ENCODE measurements at places on chromosomes 12 and 14.

DNA sequence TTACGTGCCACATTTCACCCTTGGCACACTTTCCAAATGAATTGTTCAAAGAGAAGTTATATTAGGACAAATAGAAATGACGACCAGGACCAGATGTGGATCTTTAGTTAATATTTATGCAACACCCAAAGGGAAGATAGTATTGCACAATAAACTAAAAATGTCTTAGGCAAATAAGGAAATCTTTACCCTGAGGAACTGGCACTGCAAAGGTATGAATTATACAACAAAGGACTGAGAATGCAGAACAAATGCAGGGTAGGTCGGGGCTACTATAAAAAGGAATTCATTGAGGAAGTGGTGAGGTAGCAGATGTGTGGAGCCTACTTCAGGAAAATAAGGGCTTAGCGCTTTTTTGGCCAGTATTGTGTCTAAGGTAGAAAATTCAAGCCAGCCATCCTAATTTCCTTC, 3.9 kb upstream of the TMTC2 start:
- no peaks in the 10 kb centered on the region for H3K36me3 ChIP-seq
- H3K27ac ChIP-seq = no peak overlapping the region
- no peak overlapping the region for H3K4me3 ChIP-seq
- no peak for DNase-seq
- H3K27me3 ChIP-seq = no peaks in the 10 kb centered on the region
- peaks cover 5% of the 10 kb centered on the region for H3K4me1 ChIP-seq

DNA sequence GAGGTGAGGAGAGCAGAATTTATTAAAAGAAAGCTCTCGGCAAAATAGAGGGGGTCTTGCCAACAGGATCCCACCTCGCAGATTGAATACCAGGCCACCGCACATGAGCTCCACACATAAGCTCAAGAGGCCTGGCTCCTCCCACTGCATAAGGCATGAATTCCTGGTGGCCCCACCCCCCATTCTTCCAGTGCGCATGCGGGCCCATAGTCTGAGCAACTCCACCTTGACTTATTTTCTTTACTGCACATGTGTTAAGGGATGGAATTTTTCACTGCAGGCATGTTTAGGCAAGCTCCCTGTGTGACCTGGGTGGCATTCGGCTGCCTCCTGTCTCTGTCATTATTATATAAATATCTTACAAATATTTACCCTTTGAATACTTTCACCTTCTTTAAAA, 412.5 kb downstream of the RMST start:
- no peaks in the 10 kb centered on the region for H3K27me3 ChIP-seq
- H3K36me3 ChIP-seq = no peaks in the 10 kb centered on the region
- DNase-seq = no peak
- H3K4me1 ChIP-seq = no peaks in the 10 kb centered on the region
- H3K27ac ChIP-seq = no peak overlapping the region

DNA sequence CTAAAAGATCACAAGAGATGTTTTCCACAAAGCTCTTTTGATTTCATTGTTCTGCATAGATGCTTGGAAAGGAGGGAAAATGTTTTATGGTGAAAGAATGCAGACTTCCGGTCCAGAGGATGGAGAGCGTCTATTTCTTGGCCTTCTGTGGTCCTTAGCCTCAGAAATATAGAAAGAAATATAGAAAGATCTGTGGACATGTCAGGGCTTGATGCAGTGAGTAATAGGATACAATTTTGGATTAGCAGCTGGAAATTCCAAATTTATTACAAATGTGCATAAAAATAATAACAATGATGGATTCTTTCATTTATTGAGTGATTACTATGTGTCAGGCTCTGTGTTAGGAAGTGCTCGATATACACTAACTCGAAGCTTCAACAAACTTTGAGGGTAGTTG, 20.2 kb downstream of the AKAP6 start:
- no peaks in the 10 kb centered on the region for H3K4me1 ChIP-seq
- no peak for DNase-seq
- no peak overlapping the region for H3K27ac ChIP-seq

DNA sequence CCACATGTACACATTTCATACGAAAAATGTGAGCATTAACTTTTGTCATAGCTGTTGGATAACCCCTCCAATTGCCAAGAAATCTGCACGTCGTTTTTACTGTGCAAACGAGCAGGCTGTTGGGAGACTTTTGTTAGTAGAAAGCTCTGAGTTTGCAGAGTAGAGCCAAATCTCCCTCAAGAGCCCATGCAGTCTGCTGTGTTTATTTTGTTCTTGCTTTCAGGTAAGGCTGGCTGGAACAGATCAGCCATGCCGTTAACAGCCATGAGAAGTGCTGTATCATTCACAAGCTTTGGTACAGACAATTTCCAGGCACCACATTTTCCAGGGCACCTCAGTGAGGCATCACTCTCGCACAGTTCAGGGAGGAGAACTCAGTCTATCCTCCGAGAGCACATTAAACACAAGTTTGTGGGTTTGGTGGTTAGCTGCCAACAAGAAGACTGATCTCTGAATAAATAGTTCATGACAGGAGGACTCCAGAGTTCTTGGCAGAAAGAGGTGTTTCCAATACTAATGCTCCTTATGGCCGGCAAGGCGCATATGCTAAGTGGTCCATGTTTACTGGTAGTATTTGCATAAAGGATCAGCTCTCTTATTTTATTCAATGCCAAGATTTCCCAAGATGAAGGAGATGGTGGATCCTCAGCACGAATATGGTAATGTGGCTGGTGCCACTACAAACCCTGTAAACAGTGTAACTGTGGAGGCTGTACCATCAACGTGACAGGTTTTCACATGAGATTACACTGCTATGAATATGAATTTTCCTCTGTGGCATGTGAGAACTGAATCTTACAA, 30.3 kb upstream of the PELI2 start:
- no peaks in the 10 kb centered on the region for H3K27me3 ChIP-seq
- no peak overlapping the region for H3K27ac ChIP-seq
- no peak for DNase-seq
- no peaks in the 10 kb centered on the region for H3K4me1 ChIP-seq

- H3K4me3 ChIP-seq = no peak overlapping the region
- no peak overlapping the region for H3K27ac ChIP-seq
- no peaks in the 10 kb centered on the region for H3K36me3 ChIP-seq
- no peak for DNase-seq
- no peaks in the 10 kb centered on the region for H3K27me3 ChIP-seq
These were observed 175.1 kb downstream of the GRIP1 start for GRCh38 chr12:66503746-66504145.

DNA sequence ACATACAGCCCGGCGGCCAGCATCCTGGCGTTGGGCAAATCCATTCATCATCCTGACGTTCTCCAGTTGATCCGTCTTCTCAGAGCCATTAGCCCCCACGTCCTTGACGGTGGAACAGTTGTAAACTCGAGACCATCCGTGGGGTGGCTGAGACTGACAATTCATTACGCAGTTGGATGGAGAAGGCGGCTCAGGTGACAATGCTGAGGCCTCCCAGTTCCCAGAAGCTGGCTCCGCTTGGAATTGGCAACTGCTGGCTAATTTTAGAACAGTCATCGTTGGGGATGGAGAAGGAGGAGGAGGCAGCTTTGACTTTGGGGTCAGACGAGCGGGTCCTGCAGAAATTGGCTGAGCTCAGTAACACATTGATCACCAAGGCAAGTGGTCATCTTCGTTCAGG, 186.5 kb downstream of the PHETA1 start:
- no peak for DNase-seq
- no peaks in the 10 kb centered on the region for H3K36me3 ChIP-seq
- no peaks in the 10 kb centered on the region for H3K4me1 ChIP-seq
- H3K4me3 ChIP-seq = no peak overlapping the region
- no peak overlapping the region for H3K27ac ChIP-seq
- peaks cover 4% of the 10 kb centered on the region for H3K27me3 ChIP-seq

GRCh38 chr12:124432376-124432775, 135.0 kb downstream of the NCOR2 start:
- H3K27me3 ChIP-seq = no peaks in the 10 kb centered on the region
- H3K4me1 ChIP-seq = no peaks in the 10 kb centered on the region
- no peak overlapping the region for H3K27ac ChIP-seq
- DNase-seq = no peak
- no peak overlapping the region for H3K4me3 ChIP-seq

DNA sequence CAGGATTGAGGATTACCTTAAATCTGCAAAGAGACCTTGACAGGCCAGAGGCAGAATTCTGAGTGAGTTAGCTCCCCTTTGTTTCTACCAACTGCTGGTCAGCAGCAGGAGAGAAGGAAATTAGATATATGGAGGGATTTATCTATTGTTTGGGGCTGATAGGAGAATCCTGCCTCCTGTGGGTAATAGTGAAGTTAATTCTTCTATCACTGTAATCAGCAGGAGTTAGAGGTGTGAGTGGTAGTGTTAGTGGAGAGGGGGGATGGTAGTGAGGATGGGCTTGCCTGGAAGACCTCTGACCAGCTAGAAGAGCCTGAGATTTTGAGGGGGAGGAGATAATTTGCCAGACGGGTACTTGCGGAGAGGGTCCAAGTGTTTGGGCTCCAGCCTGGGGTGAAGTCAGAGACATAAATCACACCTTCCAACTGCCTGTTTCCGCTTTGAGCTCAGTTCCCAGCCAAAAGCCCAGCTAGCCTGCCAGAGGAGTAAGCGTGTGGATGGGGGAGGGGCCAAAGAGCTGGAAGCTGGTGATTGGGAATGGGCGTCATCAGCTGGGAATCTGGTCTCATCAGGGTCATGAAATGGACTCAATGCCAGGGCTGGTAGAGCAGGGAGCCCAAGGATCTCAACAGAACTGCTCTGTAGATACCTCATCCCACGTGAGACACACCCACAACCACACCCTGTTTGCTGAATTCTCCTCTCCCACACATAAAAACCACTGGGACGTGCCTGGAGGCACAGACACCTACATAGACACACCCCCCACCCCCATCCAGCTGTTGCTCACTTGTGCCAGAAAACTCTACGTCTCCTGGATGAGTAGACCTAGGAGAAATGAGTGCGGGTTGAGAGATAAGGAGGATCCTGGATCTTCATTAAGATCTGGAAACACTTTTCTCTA, 13.1 kb upstream of the ITGA5 start:
- DNase-seq = no peak
- H3K27ac ChIP-seq = no peak overlapping the region
- no peak overlapping the region for H3K4me3 ChIP-seq
- H3K4me1 ChIP-seq = peaks cover 5% of the 10 kb centered on the region
- no peaks in the 10 kb centered on the region for H3K36me3 ChIP-seq

DNA sequence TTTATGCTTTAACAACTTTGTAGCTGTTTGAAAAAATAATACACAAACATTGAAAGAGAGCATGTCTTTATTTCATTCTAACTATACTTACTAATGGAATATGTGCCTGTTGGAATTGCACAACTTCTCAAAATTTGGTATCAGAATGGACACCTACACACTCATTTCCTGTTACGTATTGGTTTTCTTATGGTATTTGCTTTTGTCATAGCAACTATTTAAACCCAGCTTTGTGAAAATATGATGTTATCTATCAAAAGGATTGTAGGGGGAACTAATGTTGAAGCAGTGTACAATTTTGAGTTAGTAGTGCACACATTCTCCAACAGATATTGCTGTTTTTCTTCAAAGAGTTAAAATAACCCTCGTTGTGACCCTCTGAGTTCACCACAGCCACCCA, 52.6 kb downstream of the RBMS2 start:
- H3K27me3 ChIP-seq = no peaks in the 10 kb centered on the region
- no peak for DNase-seq
- peaks cover 10% of the 10 kb centered on the region for H3K4me1 ChIP-seq
- H3K27ac ChIP-seq = no peak overlapping the region

GRCh38 chr12:38956337-38956736, 50.9 kb upstream of the CPNE8 start:
- DNase-seq = no peak
- H3K4me1 ChIP-seq = no peaks in the 10 kb centered on the region
- no peaks in the 10 kb centered on the region for H3K27me3 ChIP-seq
- H3K36me3 ChIP-seq = no peaks in the 10 kb centered on the region
- no peak overlapping the region for H3K4me3 ChIP-seq
- H3K27ac ChIP-seq = no peak overlapping the region

- H3K27me3 ChIP-seq = no peaks in the 10 kb centered on the region
- H3K36me3 ChIP-seq = no peaks in the 10 kb centered on the region
- H3K4me3 ChIP-seq = no peak overlapping the region
- H3K4me1 ChIP-seq = 0 out of 2 replicates have a peak, but pooled peaks cover 6% of the 10 kb centered on the region
These were observed 164.7 kb downstream of the ADCK1 start for GRCh38 chr14:77964586-77964985.

DNA sequence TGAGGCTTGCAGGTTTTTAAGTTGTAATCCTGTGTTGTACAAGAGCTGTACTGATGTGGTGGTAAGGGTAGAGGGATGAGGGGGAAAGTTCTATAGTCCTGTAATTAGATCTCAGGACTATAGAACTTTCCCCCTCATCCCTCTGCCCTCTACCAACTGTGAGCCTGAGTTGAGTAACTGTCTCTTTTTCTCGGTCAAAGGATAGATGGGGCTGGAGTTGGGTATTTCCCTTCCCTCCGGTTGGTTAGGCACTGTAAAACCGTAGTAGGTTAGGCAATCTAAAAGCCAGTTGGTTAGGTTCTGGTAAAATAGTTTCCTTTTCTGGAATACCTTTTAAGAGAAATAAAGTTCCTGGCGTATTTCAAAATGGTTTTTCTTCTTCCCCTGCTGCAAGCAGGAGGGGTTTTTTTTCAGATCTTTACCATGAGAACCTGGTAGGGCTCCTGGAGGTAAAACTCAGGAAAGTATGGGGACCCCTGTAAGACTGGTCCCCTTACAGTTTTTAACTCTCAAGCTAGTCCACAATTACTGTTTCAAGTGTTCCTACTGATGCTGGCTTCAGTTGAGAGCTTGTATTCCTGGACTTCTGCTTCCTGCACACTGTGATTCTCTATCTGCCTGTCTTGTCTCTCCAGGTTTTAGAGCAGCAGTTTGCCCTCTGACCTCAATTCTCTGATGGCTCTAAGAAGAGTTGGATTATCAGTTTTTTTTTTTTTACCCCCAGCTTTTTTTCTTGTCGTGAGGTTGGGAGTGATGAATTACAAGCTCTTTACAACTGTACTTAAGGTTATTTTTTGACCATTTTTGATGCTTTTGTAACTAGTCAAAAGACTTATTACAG, 58.7 kb downstream of the FUT8 start:
- peak; percentile 53 for DNase-seq
- peak overlapping the region; percentile 30 for H3K4me3 ChIP-seq
- H3K27ac ChIP-seq = peak overlapping the region; percentile 59
- H3K36me3 ChIP-seq = peaks cover 5% of the 10 kb centered on the region

GRCh38 chr12:58463051-58463450, 457.3 kb downstream of the LRIG3 start:
- H3K36me3 ChIP-seq = no peaks in the 10 kb centered on the region
- DNase-seq = no peak
- H3K4me3 ChIP-seq = no peak overlapping the region
- no peaks in the 10 kb centered on the region for H3K4me1 ChIP-seq
- no peaks in the 10 kb centered on the region for H3K27me3 ChIP-seq

- no peak for DNase-seq
- H3K27me3 ChIP-seq = no peaks in the 10 kb centered on the region
- H3K36me3 ChIP-seq = peaks cover 12% of the 10 kb centered on the region
- H3K4me3 ChIP-seq = no peak overlapping the region
These were observed 49.2 kb downstream of the CDC42BPB start for GRCh38 chr14:103008126-103008525.

- H3K36me3 ChIP-seq = no peaks in the 10 kb centered on the region
- H3K27ac ChIP-seq = no peak overlapping the region
- H3K27me3 ChIP-seq = peaks cover 3% of the 10 kb centered on the region
- no peak overlapping the region for H3K4me3 ChIP-seq
These were observed 89.4 kb upstream of the GRIP1 start for GRCh38 chr12:66768293-66768692.

Data from GM12878 (cell line).